Activated B cell treated with CpG ODN at 0.5 μM for 24 hours (primary cell): ENCODE measurements at places on chromosomes 12 and 14. TPM values are rescaled to one million over a fixed set of nuclear protein-coding genes. Genes with fewer than 3 reads are reported as not detected.

GOLT1B gene
- total RNA-seq = 23.6 and 25.9 TPM in 2 replicates

SLC6A15 gene
- total RNA-seq = 0.05 TPM in 1 of 2 replicates, not detected in the other

SDR9C7 gene
- not detected in 2 replicates for total RNA-seq

RCOR1 gene
- 21.0 and 23.0 TPM in 2 replicates for total RNA-seq

POLE2 gene
- 2.9 and 5.3 TPM in 2 replicates for total RNA-seq

ANO4 gene
- not detected in 2 replicates for total RNA-seq

PIWIL1 gene
- not detected in 2 replicates for total RNA-seq

SPIC gene
- total RNA-seq = 0.27 and 0.37 TPM in 2 replicates

TSPAN8 gene
- total RNA-seq = not detected in 2 replicates

GRCh38 chr14:35741345-35742031 is 67.6 kb downstream of the RALGAPA1 start:
- H3K27me3 ChIP-seq = no peaks in the 10 kb centered on the region
- H3K4me3 ChIP-seq = no peak overlapping the region
- no peaks in the 10 kb centered on the region for H3K4me1 ChIP-seq
- H3K36me3 ChIP-seq = peaks cover 41% of the 10 kb centered on the region
- no peak overlapping the region for H3K27ac ChIP-seq
- DNase-seq = no peak

GRCh38 chr12:1551496-1551895 is 42.9 kb downstream of the FBXL14 start:
- no peaks in the 10 kb centered on the region for H3K27me3 ChIP-seq
- H3K36me3 ChIP-seq = no peaks in the 10 kb centered on the region
- no peak overlapping the region for H3K4me3 ChIP-seq
- H3K27ac ChIP-seq = no peak overlapping the region
- no peak for DNase-seq

DNA sequence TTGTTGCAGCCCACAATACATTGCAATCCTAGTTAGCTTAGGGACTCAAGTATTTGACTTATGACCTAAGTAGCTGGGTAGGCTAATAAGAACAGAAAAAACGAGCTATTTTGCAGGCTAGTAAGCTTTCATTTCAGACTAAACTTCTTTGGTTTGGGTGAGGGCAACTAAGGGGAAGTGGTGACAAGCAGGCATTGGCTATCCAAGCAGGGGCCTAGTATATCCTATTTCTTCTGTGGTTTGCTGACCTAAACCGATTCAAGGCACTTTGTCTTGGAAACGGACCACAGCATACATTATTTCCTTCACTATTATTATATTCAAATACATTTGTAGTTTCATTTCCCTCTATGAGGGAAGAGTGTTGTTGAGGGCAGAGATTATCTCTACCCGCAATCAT is 21.6 kb upstream of the SLC5A8 start:
- no peak for DNase-seq
- no peaks in the 10 kb centered on the region for H3K36me3 ChIP-seq
- H3K4me3 ChIP-seq = no peak overlapping the region
- H3K27me3 ChIP-seq = peaks cover 3% of the 10 kb centered on the region

DNA sequence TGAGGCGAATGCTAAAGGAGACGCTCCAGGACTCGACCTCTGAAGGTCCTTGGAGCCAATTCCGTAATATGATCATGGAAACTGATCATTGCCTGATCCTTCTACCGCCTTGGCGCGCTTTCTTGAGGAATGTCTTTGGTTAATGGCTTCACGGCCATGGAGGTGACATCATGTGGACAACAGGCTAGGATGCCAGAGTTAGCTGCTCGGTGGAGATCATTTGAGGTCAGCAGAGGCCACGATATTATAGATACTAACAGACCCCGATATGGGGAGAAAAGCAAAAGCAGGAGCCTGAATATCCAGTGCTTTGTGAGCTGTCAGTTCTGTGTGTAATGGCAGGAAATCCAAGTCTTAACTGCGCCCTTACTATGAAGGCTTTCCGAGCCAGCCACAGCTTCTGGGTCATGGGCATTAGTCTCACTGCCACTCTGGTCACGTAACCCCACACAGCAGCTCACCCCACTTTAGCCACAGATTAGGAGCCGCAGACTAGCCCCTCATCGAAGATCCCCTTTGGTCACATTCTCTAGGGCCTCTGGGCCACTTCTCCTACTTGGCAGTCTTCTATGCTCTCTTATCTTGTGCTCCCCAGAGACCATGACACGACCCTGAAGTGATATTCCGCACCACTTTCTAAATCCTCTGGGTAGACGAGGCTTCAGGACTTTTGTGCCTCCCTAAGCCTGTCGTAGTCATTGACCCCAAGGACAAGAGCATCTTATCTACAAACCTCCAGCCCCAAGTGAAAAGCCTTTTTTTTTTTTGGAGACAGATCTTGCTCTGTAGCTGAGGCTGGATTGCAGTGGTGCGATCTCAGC is 724 bp upstream of the CS start:
- H3K4me1 ChIP-seq = peaks cover 59% of the 10 kb centered on the region
- H3K4me3 ChIP-seq = peak overlapping the region; percentile 96
- peaks cover 28% of the 10 kb centered on the region for H3K36me3 ChIP-seq

DNA sequence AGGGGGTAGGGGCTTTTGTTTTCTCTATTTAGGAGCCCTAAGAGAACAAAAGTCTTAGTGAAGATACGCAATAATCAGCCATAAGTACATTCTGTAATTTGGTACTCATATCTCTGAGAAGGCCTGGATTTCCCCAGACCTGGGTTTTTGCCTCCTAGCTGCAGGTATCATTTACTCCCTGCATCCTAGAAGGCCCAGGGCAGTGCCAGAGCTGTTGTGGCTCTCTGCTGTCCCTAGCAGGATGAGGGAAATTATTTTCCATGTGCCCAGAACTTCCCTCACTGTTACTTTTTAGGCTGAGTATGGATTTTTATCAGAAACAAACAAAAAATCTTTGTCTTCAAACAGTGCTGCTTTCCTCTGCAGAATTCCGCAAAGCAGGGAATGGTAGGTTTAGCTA is 192.5 kb upstream of the SYT1 start:
- no peaks in the 10 kb centered on the region for H3K36me3 ChIP-seq
- no peaks in the 10 kb centered on the region for H3K27me3 ChIP-seq
- H3K27ac ChIP-seq = no peak overlapping the region

GRCh38 chr12:12930633-12931219 is 21.2 kb downstream of the GPRC5D start:
- peaks cover 7% of the 10 kb centered on the region for H3K27me3 ChIP-seq
- DNase-seq = no peak
- H3K4me3 ChIP-seq = no peak overlapping the region
- H3K36me3 ChIP-seq = no peaks in the 10 kb centered on the region
- H3K4me1 ChIP-seq = no peaks in the 10 kb centered on the region

GRCh38 chr12:43169115-43169681 is 382.8 kb downstream of the ADAMTS20 start:
- H3K27me3 ChIP-seq = no peaks in the 10 kb centered on the region
- no peaks in the 10 kb centered on the region for H3K4me1 ChIP-seq
- H3K36me3 ChIP-seq = no peaks in the 10 kb centered on the region
- no peak overlapping the region for H3K27ac ChIP-seq

GRCh38 chr12:87074781-87075180 is 818.6 kb upstream of the MGAT4C start:
- no peak overlapping the region for H3K27ac ChIP-seq
- no peaks in the 10 kb centered on the region for H3K4me1 ChIP-seq
- no peak for DNase-seq
- H3K4me3 ChIP-seq = no peak overlapping the region
- H3K36me3 ChIP-seq = no peaks in the 10 kb centered on the region

GRCh38 chr12:46370380-46370734 is 2.2 kb downstream of the SLC38A2 start:
- H3K4me1 ChIP-seq = peaks cover 58% of the 10 kb centered on the region
- no peaks in the 10 kb centered on the region for H3K27me3 ChIP-seq
- peaks cover 67% of the 10 kb centered on the region for H3K36me3 ChIP-seq

DNA sequence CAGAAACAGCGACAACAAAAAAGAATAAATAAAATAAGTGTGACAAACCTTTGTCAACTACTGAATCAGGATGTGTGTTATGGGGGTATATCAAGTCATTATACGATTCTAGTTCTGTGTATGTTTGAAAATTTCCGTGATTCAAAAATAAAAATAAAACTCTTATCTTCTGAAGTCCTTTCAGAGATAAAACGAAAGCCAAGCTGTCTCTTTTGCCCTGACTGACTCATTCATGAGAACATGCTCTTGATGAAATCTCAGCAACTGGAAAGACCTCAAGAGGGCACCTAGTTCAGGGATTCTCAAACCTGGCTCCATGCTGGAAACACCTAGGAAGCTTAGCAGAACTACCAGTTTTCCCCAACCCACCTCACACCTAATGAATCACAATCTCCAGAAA is 9.2 kb downstream of the FOXN3 start:
- H3K36me3 ChIP-seq = peaks cover 55% of the 10 kb centered on the region
- peaks cover 69% of the 10 kb centered on the region for H3K4me1 ChIP-seq
- H3K27ac ChIP-seq = no peak overlapping the region
- no peak overlapping the region for H3K4me3 ChIP-seq
- no peak for DNase-seq
- no peaks in the 10 kb centered on the region for H3K27me3 ChIP-seq

DNA sequence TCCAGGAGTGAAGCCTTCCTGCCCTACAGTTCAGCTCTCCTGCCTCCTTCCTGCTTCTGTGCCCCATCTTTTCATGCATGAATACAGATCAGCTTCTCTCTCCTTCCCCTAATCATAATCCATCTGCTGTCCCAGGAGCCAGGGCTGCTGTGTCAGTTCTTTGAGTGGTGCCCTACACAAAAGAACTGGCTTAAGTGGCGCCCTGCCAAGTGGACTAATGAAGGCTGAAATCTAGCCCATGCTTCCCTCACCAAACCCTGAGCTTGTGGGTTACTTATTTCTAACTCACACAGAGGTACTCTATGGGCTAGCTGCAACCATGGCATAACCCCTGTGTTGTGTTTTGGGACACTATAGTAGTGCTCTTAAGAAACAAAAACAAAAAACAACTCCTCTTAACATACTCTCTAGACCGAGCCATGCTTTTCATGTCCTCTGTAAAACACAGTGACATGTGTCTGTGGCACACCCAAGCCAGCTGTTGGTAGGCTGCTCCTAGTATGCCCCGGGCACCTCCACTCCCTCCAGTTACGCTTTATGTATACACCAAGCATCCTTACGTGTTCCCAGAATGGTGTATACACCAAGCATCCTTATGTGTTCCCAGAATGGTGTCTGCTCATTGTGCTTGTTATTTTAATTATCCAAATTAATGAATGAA is 19.3 kb upstream of the ETV6 start:
- H3K4me1 ChIP-seq = no peaks in the 10 kb centered on the region
- H3K27ac ChIP-seq = no peak overlapping the region
- no peak for DNase-seq
- H3K4me3 ChIP-seq = no peak overlapping the region
- no peaks in the 10 kb centered on the region for H3K36me3 ChIP-seq
- H3K27me3 ChIP-seq = no peaks in the 10 kb centered on the region

DNA sequence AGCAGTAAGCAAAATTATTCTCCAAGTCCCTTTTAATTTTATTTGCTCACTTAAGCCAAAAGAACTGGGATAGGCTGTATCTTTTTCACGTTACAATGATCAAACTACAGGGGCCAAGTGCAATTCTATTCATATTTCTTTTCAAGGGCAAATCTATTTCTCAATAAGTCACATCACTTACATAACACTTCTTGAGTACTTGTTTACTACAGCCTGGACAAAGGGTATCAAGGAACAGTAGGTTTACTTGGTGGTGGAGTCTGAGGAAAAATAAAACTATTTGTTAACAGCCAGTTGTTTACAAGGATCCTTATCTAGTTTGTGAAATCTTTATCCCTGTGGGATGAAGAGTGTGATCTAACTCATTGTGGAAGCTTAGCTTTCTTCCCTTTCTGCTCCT is 72.1 kb downstream of the PDE3A start:
- H3K4me3 ChIP-seq = no peak overlapping the region
- DNase-seq = no peak
- no peaks in the 10 kb centered on the region for H3K36me3 ChIP-seq

DNA sequence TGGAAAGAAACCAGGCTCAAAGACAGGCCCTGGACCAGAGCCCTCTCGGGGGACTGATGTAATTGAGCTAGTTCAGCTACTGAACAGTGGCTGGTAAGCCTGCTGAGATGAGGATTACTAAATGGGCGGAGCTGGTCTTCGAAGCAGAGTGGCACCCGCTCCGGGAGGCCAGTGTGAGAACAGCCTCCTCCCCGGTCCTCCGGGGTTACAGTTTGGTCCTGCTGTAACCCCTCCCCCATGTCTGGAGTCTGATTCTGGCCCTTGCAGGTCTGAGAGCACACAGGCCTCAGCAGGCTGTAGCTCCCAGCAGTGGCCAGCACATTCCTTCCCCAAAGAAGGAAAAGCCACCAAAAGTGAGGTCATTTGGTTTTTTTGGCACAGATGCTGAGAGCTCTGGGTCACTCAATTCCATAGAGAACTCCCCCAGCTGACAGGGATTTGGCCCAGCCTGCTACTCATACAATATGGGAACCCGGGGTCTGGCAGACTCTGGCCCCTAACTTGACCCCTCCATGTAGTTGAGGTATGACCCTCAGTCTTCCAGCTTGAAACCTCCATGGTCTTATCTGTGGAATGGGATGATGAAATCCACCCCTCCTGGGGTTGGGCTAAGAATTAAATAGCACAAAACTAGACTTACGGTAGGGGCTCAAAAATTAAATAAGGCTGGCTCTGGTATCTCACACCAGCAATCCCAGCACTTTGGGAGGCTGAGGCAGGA is 39.0 kb downstream of the ACTN1 start:
- no peak overlapping the region for H3K4me3 ChIP-seq
- H3K27me3 ChIP-seq = peaks cover 6% of the 10 kb centered on the region
- no peak for DNase-seq
- no peak overlapping the region for H3K27ac ChIP-seq
- H3K36me3 ChIP-seq = no peaks in the 10 kb centered on the region

DNA sequence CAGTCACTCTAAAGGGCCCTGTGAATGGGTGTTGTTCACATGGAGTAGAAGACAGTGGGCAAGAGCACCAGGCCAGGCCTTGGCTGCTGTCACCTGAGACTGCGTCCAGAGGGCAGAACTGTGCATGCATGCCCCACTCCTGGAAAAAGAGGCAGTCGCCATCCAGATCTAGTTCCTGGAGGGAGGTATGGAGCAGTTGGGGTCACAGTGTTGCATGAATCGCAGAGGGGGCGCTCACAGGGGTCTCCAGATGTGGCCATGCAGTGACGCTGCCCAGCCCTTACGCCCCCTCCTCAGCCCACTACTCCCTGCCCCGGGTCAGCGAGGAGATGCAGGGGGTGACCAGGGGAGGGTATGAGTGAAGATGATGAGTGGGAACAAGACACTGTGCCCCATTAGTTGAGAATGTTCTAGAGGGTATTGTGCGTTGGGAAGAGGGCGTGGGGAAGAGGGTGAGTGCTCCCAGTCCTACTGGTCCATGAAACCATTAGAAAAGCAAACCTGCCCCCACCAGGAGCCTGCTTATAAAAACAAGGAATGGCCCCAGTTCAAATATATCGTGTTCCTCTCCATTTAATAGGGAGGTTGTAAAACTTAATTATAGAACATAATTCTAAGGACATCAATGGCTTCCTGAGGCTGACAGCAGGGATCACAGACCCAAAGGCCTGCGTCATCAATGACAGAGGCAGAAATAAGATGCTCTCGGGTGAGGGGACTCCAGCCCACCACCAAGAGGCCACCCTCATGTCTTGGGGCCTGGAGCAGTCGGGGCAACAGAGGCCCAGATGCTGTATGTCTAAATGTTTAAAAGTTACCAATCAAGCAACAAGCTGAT is 32.2 kb upstream of the BCL7A start:
- H3K27me3 ChIP-seq = no peaks in the 10 kb centered on the region
- H3K4me1 ChIP-seq = peaks cover 34% of the 10 kb centered on the region
- H3K36me3 ChIP-seq = no peaks in the 10 kb centered on the region
- H3K27ac ChIP-seq = no peak overlapping the region
- H3K4me3 ChIP-seq = no peak overlapping the region
